ENCODE measurements at places on chromosomes 13 and 19.

DNA sequence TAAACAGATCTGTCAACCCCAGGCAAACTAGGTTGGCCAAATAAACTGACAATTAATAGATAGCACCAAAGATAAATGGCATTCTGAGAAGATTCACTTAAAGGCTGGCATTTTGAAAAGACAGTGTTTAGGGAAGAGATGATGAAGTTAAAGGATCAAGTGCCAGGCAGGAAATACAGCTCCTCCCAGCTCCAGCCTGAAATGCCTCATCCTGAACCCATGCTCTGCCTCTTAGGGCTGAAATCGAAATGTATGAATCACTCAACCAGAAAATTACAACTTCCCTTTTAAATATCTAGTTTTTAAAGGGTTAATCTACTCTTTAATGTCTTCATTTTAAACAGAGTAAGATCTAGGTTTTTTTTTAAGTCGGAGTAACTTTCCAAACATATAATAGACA is 171.2 kb upstream of the UBL3 start:
- no peak for DNase-seq

DNA sequence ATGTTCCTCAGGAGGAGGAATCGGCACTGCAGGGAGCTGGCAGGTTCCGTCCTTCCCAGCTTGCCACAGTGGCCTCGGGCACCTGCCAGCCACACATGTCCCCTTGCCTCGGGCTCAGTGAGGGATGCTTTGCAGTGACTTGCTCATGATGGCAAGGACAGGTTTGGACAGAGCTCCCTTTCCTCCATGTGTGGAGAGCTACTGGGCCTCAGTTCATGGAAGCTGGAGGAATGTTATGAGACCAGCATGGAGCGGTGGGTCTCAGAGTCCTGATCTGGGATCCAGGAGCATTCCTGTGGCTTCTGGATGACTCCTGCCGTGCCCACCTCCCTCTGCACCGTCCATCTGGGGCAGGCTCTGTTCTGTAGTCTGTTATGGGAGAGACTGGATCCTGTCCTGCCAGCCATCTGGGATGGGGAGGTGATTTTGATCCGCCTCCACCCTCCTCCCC is 59.2 kb downstream of the SIPA1L3 start:
- no peak for DNase-seq

- no peak for DNase-seq
Measured at GRCh38 chr19:808423-808775, 11.1 kb downstream of the PTBP1 start.

DNA sequence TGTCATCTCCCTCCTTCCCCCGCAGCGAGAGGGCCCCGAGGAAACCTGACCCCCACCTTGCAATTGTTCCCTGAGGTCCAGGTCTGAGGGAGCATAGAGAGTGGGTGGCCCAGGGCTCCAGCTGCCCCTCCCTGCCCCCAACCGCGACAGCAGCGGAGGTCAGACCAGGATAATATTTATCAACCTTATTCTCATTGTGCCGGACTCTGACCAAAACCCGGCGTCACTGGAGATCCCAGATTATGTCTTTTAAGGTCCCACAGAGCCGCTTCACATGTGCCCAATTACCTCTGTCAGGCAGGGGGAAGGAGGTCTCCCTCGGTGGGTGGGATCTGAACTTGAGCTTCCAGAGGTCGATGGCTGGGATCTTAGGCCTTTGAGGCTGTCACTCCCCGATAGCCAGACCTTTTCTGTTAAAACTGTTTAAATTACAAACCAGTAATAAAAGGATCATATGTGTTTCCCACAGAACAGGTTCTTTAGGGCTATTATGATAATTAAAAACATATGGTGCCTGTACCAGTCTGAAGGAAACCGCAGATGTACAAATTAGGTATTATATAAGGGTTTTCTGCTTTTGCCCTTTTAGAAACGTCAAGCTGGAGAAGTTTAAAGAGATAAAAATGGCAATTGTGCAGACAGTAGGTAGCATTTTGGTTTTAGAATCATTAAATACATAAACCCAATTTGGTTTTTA is 195.5 kb downstream of the ZNF536 start:
- DNase-seq, result no peak

DNA sequence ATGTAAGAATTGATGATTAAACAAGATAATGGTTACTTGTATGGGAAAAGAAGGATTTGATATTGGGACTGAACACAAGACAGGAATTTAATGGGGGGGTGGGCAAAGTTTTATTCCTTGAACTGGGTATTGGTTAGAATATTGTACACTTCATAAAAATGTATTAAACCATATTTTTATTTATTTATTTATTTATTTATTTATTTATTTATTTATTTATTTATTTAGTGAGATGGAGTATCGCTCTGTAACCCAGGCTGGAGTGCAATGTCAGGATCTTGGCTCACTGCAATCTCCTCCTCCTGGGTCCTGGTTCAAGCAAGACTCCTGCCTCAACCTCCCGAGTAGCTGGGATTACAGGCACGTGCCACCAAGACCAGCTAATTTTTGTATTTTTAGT is 287.1 kb upstream of the SLITRK5 start:
- no peak for DNase-seq

DNA sequence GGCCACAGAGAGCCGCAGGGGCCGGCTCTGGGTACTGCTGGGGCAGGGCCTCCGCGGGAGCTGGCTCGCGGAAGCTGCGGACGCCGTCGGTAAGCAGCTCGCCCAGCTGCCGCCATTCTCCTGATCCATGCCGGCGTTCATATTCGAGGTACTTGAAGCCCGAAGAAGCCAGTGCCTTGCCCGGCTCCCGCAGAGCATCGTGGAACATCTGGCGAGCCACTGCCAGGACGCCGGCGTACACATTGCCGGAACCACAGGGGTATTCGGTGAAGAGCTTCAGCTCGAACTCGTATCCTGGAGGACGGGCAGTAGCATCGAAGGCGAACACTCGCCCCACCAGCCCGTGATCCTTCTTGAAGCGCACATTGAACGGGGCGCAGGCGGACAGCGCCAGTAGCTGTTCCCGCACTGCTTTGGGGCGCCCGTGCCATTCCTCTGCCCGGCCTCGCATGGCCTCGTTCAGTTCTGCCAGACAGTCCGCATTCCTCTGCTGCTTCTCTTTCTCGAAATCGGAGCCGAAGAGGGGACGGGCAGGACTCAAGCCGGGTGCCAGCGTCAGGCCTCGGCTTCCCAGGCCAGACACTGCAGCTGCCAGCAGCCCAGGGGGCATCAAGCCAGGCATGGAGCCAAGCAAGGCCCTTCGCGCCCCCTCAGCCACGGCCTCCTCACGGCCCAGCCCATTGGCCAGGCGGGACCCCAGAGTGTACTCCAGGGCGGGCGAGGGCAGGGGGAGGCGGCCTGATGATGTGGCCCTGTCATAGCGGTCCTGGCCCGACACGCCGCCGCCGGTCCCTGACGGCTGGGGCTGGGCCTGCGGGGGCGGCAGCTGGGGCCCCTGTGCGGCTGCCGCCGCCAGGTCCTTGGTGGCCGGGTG is 1.0 kb downstream of the IRF2BP1 start:
- no peak for DNase-seq

- DNase-seq, result no peak
Measured at GRCh38 chr19:17020385-17020784, 6.2 kb downstream of the CPAMD8 start.

GRCh38 chr19:43454031-43454430 is 11.4 kb downstream of the LYPD3 start:
- DNase-seq, result no peak

DNA sequence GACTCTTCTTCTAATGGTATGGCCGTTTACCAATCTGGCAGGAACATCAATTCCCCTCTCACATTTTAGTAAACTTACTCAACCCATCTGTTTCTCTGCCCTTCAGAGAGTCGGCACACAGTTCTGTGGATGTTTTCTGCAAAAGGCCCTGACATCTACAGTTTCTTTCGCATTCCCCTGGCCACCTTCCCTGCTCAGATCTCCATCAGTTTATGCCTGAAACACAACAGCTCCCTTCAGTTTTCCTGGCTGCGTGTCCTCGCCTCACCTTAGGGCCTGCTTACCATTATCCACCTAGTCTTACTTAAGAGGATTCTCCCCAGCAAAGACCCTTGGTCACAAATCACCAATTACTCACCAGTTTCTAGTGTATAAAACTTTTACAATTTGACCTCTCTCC is 25.2 kb downstream of the COL4A1 start:
- no peak for DNase-seq

DNA sequence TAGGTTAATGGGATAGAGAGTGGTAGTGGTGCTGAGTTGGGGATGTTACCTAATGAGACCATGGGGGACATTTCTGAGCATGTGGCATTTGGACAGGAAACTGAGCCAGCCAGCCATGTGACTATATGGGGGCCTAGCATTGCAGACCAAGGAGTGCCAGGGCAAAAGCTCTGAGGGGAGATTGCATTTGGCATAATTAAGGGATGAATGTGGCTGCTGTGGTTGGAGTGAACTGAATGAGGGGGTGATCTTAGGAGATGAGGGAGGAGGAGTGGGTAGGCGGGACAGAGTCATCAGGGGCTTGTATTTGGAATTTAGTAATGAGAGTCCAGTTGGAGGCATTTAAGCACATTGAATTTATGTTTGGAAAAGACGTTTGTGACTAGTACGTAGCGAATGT is 6.6 kb downstream of the PCCA start:
- no peak for DNase-seq

DNA sequence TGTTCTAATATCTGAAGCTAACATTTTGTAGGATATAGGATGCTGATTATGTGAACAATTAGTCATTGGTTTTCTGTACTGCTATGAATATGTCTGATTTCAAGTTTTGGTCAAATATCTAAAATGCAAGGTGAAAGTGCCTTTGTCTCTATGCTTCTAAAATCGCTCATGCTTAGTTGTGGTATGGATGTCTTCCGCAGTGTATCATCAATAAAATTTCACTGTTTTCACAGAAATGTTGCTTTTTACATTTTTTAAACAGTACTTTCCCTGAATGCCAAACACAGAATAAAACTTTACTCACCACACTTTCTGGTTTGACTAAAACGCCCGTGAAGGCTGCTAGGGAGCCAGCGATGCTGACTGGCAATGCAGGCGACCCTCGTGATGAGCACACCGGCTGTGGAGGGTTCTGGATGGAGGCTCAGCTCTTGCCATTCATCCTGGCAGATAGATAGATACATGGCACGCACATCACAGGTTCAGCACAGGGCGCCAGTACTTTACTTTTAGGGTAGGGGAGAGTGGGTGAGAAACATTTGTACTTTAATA is 40.1 kb downstream of the SLC7A9 start:
- DNase-seq, result no peak

- DNase-seq, result peak; percentile 69
Measured at GRCh38 chr13:111006506-111007031, 91.7 kb upstream of the ANKRD10 start.

DNA sequence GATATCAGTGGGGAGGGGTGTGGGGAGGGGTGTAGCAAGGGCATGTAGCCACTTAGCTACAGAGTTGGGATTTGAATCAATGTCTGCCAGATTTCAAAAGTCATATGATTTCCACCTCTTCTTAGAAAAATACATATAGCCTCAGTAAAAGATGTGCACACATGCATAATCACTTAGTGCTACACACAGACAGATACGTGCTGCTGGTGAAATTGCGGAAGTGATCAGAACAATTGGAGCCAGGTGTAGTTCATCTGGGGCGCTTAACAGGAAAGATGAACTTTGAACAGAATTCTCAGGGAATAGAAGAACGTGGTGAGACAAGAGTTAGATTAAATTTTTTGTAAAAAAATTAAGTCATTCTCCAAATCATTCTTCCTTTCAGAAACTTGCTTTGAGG is 333.1 kb downstream of the KCNRG start:
- DNase-seq, result no peak

DNA sequence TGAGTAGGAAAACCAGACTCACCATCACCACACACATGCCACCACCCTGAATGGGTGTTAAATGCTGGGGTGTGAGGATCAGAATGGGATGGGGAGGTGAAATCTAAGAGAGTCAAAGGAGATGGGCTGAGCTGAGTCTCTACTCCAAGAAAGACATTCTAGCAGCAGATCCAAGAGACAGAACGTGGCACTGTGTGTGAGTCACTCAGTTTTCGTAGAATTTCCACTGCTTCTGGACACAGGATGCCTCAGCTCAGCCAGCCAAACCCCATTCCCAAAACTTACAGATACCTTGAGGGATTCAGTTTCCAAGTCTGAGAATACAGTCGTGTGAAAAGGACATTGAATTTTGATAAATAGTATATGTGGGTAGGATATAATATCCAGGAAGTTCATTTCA is 7.3 kb upstream of the CYP2A7 start:
- DNase-seq, result no peak

DNA sequence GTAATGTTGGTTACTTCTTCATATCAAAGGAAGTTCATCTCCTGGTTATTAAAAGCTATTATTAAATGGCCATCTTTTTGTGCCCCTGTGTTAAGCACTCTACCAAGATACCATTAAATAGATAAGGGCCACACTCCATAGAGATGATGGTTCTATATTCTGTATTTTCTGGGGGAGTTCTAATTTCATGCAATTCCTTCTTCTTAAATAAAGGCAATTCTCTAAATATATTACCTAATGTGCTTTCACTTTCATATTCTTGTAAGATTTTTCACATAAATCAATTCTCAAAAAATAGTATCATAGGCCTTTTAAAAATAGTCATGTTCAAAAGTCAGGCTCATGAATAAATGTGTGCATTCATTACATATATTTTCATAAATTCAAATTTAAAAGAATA is 47.0 kb upstream of the USPL1 start:
- no peak for DNase-seq

DNA sequence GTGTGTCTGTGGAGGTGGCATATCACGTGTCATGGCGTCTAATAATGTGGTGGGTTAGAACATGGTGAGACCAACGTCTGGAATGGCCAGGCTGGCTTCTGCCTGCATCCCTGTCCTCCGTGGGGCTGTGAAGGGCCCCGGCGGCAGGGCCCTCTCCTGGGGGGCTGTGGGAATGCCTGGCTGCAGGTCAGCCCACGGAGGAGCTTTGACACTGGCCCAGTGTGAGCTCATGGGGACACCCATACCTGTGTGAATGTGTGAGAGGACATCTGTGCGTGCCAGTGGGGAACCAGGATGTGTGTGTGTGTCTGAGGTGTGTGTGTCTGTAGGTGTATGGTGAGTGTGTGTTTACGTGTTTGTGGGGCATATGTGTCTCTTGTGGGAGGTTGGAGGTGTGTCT is 300.1 kb downstream of the TEX29 start:
- no peak for DNase-seq

Data from thoracic aorta (tissue), 2 donors.